ENCODE measurements at places on chromosomes 2 and 18.

GRCh38 chr2:120540719-120541552, 194.7 kb upstream of the GLI2 start:
- DNase-seq = peak; percentile 28

DNA sequence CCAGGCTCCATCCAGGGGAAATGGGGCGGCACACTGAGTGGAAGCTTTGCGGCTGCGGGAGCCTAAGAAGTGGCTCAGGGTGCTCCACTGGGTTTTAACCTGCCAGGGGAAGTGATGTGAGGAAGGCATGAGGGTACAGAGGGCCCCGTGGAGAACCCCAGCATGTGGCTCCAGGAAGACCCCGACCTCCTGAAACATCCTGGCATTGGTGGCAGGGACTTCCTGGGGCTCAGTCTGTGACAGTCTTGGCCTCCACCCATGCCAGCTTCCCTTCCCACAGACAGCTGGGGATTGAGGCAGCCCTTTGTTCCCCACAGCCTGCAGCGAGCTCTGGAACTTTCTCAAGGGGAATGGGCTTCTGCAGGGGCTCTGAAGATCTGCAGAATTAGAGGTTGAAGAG, 146.6 kb downstream of the TNS1 start:
- DNase-seq = no peak

DNA sequence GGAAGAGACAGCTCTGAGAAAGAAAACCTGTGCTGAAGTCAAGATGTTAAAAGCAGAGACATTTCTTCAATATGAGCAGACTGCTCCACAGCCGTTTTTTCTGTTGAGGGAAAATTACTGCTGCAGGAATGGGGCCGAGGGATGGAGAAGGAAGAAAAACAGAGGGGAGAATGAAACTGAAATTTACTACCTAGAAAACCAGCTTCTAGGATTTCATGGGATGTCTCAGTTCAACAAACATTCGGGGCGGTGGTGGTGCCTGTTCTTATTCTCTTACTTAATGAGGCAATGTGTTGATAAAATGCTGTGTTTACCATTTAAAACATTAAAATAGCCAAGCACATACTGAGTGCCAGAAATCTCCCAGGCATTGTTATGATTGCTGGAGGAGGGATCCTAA, 557.1 kb upstream of the MEX3C start:
- no peak for DNase-seq

DNA sequence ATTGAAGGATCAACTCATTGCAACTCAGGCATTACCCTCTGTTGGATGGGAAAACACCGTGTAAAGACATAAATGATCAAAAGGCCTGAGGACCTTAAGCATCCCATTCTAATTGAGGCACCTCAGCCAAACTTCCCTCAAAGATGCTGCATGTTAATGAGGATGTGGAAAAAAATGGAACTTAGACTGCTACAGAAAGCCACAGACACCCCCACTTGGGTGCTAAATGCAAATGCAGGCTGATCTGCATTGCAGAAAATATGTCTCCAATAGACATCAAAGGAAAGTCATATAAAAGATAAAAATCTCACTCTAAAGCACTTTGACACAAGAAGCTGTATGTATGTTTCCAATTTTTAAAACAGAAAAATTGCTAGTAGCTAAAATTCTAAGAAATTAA, 504.7 kb downstream of the KCNJ3 start:
- no peak for DNase-seq

DNA sequence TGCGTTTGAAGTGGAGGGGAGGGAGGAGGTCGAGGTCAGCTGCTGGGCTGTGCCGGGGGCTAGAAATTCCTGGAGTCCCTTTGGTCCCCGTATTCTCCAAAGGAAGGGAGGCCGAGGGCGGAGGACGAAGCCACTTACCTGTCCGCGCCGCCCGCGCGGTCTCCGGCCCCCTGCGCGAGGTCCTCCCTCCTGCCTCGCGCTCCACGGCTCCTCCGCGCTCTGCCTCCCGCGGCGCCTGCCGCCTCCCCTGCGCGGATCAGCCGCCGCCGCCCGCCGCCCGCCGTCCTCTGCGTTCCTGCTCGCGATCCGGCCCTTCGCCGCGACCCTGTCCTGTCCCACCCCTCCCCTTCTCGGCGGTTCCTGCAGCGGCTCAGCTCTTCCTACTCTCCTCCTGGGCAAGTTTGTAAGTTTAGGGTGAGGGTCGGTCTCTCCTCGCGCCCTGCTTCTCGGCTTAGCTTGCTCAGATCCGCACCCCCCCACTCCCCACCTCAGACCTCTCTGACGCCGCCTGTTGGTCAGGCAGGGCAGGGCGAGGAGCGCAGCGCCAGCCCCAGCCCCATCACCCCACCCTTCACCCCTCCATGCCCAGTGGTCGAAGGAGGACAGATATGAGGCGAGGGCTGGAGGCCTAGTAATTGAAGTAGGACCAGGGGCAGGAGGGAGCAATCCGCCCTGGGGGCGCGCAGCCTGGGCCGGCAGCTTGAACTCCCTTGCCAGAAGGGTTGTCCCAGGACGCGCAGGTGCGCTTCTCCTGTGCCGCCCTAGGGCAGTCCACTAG, 9.7 kb upstream of the SKOR2 start:
- DNase-seq = peak; percentile 2

DNA sequence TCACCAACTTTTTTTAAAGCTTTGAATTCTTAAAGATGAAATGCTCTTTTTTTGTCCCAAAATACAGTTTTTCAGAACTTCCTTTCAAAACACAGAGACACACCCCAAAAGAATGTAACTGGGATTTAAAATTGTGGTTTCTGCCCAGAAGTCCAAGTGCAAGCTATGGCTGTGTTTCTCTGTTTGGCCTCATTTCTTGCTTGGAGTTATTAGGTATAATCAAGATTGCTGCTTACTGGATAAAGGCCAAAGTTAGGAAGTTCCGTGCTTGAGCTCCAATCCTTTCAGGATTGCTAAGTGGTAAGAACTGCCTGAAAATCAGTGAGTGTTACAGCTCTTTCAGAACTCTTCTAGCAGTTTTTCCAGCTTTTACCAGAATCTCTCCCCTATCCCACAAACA, 16.9 kb downstream of the ZBTB7C start:
- no peak for DNase-seq

DNA sequence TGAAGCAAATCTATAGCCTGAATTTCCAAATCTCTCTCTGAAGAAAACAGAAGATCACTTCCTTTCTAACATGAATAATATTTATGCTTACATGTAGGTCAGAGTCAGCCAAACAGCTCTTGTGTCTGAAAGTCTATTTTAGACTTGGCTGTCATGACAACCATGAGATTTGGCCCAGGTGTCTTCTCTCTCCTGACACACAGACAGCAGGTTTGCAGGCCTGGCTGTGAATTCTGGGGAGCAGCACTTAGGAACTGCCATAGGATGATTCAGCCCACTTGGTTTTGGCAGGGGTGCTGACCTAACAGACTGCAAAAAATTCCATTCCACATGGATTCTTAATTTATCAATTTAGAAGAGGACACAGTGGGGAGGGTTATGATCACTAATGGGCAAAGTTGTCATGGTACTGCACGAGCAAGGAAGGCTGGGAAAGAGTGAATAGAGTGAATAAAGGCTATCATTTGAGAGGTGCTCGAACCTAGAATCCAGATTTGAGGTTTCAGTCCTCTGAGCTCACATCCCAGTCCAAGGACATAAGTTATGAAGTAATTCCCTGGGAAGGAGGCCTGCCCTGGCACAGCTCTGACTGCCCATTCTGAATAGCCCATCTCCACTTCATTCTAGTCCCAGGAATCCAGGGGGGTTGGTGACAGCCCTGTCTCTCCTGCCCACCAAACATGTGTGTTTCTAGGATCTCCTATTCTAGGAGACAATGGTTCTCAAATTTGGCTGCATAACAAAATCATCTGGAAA, 453.9 kb upstream of the TRIB2 start:
- DNase-seq = peak; percentile 46

GRCh38 chr2:27010139-27010538, 22.6 kb upstream of the TMEM214 start:
- DNase-seq = no peak
